ENCODE measurements at places on chromosomes 2 and 18.
A peak's percentile ranks its signal among the peaks of the same experiment; 100 is the strongest.

GRCh38 chr18:57743008-57743407 is 60.1 kb downstream of the ATP8B1 start:
- no peak for DNase-seq

DNA sequence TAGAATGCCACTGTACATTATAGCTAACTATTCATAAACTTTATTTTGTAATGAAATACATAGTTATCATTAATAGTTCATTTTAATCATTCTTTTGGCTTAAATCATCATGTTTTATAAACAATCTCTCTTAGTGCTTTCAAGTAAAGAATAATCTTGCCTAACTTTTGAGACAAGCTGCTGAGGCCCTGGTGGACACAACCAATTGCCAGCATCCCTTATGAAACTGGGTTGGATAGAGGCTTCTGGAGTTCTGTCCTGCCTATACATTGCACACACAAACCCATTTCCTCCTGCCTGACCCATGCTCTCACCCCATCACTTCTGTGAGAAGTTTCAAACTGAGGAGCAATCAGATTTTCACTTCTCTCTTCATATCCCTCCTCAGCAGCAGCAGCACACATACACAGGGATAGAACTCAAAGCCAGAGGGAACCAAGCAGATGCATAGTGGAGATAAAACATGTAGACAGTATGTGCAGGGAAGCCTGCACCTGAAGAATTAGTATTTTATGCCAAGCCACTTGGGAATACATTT is 450.0 kb upstream of the SLC14A2 start:
- DNase-seq = no peak

DNA sequence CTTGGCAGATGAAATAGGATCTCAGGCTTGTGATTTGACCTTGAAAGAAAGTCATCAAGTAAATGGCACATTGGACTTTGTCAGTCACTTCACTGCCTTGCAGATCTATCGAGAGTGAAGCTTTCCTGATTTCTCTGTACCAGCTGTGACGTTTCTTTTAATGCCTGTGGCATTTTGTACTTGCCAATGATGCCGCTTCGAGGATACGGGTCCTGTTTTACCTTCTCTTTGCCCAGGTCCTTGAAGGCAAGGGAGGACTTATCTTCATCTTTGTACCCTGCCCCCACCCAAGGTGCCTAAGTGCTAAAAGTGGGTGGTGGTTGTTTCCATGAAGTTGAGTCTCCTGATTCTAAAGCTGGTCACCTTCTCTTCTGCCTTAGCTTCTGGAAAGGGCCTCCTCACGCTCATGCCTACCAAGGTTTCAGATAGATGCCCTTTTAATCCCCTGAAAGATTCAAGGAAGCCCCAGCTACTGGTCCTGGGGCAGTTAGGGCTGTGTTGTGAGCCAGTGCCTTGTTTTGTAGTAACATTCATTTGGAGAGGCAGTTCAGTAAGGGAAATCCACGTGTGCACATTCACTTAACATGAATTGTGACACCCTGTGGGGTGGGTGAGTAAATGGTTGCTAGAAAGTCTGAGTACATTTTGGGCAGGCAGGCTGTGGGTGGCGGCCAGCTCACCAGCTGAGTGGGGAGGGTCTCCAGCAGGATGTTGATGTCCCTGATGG is 6.1 kb downstream of the LBH start:
- DNase-seq = no peak

DNA sequence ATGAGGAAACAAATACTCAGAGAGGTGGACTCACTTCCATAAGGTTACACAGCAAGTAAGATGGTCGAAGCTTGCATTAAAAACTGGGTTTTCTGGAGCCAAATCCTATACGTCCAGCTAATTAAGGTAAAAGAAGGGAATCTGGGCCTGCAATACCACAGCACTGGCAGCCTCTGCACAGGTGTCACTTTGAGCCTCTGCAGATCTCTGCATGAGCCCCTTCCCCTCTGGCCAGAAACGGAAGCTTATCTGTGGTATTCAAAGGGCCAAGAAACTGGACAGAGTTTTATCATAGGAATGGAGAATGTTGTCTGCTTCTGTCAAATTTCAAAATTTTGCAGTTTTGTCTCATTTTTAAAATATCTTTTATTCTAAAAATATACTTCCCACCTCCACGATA is 76.1 kb downstream of the OSR1 start:
- no peak for DNase-seq

GRCh38 chr2:26615860-26616705 is 25.1 kb downstream of the CIB4 start:
- no peak for DNase-seq

DNA sequence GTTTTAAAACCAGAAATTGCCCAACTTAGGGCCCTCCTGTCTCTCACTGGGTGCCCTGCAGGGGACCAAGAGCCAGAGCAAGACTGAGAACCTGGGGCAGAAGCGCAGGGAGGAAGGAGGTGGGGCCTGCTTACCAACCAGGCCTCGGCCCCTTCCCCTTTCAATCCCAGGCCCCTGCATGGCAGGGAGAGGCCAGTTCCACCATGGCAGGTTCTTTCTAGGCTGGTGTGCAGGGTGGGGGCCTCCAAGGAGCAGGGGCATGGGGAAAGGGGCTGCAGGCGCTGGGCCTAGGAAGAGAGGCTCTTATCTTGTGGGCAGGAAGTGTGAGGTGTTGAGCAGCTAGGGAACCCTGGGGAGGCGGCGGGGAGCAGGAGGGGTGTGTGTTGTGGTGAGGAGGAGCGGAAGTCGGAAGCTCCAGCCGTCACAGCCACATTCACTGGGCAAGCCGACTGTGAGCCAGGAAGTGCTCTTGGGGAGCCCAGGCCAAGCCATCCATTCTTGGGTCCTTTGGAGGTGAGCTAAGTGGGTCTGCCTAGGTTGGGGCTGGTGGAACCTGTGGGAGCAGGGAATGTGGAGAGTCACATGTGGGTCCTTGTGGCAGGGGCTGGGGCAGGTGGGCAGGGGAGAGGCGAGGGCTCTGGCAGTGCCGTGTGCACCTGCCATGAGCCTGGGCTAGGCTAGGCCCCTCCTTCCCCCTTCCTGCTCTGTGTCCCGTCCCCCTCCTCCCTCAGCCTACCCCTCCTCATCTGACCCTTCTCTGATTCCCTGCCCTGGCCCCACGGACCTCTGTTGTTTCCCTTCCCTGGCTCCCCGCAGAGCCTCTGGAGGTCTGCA is at the start of gene PSD4:
Gene PSD4, plus strand, starts transcription at position 430 of the 834 bp plus-strand sequence. CDS start 8,486 bp downstream, outside the sequence.
- no peak for DNase-seq

GRCh38 chr2:80527119-80527518 is 222.6 kb upstream of the LRRTM1 start:
- no peak for DNase-seq

GRCh38 chr2:179177694-179178093 is 86.9 kb downstream of the SESTD1 start:
- no peak for DNase-seq

GRCh38 chr2:141029428-141030078 is 1101.3 kb downstream of the LRP1B start:
- no peak for DNase-seq

DNA sequence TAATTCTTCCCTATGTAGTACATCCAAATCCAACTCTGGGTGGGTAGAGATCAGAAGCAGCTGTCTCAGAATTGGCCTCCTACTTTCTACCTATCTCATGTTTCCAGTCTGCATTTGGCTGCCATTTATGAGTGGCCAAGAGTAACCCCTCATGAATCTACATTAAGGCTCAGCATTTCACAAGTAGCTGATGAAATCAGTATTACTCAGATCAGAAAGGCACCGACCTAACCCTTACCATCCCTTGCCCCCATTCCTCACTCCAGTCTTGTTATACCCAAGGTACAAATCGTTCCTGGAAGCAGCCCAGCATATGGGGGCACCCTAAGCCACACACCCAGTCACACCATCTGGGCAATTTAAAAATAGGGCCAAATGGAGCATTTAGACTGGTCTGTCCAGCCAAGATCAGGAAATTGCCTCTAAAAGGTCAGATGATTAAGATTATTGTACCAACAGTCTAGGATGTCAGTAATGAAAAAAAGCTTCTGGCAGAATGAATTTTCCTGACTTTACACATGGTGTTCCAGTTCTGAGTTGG is 37.1 kb downstream of the CD28 start:
- DNase-seq = peak; percentile 95

DNA sequence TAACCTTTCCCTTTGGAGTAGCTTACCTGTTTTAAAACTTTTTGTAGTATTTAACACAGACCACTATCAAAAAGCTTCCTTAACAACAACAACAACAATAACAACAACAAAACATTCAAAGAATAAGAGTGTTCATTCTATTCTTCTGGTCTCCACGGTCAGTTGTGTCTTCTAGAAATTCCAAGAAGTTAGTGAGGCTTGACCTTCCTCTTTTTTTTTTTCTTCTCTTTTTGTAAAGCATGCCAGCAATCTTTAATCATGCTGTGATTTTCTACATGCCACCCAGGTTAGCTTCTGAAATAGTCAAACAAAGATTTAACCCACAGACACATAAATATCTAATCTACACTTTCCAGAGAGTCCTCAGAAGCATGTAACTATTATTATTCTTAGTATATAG is 28.4 kb upstream of the KLHL14 start:
- no peak for DNase-seq

- peak; percentile 17 for DNase-seq
These were observed 85.6 kb upstream of the ETAA1 start for GRCh38 chr2:67311536-67311935.

DNA sequence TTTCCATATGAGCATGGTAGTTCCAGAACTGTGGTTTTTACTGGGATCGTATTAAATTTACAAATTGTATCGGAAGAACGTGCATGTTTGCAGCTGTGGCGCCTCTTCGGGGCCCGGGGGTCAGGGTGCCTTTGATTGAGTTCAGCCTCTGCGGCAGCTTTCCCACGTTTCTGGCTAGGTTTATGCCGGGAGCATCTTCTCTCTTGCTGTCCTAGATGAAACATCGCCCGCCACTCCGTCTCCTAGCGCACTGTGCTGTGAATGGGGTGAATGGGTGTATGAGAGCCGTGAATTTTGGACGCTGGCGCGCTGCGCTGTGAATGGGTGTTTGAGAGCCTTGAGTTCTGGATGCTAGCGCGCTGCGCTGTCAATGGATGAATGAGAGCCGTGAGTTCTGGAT is 12.3 kb downstream of the PDCD1 start:
- DNase-seq = no peak

DNA sequence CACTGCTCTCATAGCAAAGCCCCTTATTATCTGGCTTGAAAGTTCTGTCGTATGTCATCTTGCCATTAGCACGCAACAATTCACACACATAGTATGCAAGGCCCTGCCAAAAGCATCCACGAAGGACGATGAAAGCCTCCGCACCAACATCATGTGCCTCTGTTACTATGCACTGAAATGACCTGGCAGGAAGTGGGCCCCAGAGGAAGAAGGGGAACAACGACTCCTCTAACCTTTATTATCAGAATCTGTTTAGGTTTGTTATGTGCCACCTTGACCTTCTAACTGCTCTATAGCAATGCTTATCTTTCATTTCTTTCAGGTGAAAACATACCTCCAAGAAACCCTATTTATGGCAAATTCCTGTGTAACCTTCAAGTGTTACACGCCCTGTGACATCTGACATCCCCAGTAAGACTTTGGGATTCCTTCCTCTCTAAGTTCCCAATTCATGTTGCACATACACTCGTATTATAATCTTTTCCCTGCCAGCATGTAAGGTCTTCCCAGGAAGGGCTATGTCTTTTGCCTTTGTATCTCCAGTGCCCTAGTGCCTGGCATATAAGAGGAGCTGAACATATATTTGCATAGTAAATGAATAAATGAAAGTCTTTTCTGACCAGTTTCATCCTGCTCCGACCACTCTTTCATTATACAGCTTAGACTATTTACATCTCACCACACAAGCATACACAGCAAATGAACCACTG is 7.0 kb upstream of the NDUFV2 start:
- no peak for DNase-seq

GRCh38 chr2:217988840-217989204 is 14.0 kb downstream of the TNS1 start:
- DNase-seq = no peak

GRCh38 chr2:25505182-25505581 is 163.5 kb upstream of the DNMT3A start:
- DNase-seq = no peak

GRCh38 chr2:157565550-157565949 is 63.1 kb downstream of the ACVR1C start:
- DNase-seq = no peak

DNA sequence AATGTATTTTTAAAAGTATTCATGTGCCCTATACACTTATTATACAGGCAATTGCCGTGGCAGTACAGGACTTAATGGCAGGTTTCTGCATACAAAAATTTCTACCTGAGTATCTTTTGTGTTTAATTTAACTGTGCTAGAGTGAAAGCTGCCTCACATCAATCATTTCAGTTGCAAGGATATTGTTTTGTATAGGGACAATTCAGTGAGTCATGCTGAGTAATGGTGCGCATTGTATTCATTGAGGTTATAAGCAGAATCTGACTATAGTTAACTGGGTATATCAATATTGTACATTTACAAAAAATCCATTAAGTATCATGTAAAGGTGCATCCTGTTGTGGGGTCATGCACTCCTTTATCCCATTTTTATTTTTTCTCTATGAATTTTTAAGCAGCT is 121.5 kb downstream of the GCA start:
- no peak for DNase-seq

GRCh38 chr2:62141142-62141740 is 54.7 kb upstream of the B3GNT2 start:
- DNase-seq = no peak

DNA sequence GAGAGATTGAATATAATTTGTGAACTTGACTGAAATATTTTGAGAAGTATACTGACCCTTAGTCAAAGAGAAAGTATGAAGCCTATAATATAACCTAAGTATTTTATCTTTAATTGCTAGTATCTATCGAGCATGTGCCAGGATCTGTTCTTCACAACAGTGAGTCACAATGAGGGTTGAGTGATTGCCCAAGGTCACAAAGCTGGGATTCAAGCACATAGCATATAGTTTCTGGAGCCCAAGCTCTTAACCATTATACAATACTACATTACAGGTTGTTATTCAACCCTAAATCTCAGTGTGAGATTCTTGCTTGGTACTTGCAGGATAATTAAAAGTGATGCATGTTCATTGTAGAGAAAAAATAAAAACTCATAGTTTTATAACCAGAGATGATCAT is 97.2 kb downstream of the RAB3GAP1 start:
- DNase-seq = peak; percentile 10

GRCh38 chr18:65409261-65409660 is 341.6 kb upstream of the CDH7 start:
- no peak for DNase-seq

- no peak for DNase-seq
These were observed 32.1 kb upstream of the MAPK4 start for GRCh38 chr18:50527636-50528307.

- no peak for DNase-seq
These were observed 202.1 kb downstream of the BCL11A start for GRCh38 chr2:60351321-60351720.
